ENCODE measurements at places on chromosomes 2 and 18. TPM values are rescaled to one million over a fixed set of nuclear protein-coding genes. Genes with fewer than 3 reads are reported as not detected.

Gene REG3A
- total RNA-seq, result not detected

Gene NIF3L1
- total RNA-seq, result 45.8 TPM

Gene B3GNT7
- 1.8 TPM for total RNA-seq

Gene RIT2
- total RNA-seq, result not detected

Gene MYO7B
- total RNA-seq, result 0.21 TPM

Gene SRD5A2
- total RNA-seq, result not detected

Gene ARHGAP28
- total RNA-seq, result not detected

Gene STPG4
- total RNA-seq, result 0.12 TPM
